ENCODE measurements at places on chromosomes 6 and 20.

- DNase-seq, result peak; percentile 55
Observed at GRCh38 chr6:116572162-116572561, 858 bp downstream of the RWDD1 start.

- peak; percentile 90 for DNase-seq
Observed at GRCh38 chr6:142702501-142703460, 242.2 kb downstream of the HIVEP2 start.

GRCh38 chr6:88008411-88008810 lies 39.2 kb upstream of the SPACA1 start:
- no peak for DNase-seq

DNA sequence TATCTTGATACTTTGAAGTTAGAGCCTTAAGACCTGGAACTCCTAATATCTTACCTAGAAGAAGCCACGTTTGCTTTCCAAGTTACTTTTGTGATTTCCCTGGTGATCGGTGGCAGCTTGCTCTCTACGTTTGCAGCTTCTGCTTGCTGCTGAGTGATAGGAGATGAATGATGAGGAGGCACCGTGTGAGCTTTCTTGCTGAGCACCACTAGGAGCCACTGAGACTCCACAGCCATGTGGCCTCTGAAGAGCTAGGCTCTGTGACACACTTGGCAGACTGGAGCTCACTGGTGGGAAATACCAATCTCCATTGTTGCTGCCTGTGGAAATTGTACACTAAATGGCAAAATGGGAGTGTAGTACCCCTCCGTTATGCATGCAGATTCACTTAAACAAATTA lies 161.8 kb downstream of the IBTK start:
- DNase-seq, result no peak

DNA sequence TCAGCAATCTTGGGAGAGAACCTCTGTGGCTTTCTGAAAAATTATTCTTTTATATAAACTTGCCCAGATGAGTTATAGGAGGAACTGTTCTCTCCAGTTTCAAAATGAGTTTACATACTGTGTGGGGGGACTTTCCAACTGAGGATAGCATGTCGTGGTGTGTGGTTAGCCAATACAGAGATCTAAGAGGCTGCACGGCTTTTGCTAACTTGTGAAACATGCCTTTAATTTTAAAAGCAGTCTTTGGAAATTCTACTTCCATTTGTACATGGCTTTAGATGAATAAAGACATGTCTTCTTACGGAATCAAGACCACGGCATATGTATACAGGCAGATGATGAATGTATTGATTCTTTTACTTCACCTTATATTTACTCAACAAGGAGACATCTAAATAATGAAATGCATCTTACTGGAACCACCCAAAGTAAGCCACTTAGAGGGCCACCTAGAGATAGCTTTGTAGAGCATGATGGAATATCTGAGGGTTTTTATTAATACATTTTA lies 39.8 kb downstream of the HIVEP1 start:
- peak; percentile 98 for DNase-seq

DNA sequence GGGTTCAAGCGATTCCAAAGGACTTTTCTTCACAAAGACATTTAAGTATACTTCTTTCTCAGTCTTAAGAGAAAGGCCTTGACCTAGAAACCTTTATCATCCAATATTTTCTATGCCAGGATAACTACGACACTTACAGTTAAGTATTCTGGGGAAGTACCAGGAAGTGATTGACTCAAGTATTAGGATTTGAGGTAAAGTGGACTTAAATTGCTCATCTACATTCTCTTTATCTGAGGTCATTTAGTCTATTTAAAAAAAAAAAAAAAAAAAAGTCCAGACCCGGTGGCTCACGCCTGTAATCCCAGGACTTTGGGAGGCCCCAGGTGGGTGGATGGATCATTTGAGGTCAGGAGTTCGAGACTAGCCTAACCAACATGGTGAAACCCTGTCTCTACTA lies 114.7 kb downstream of the ZFAND3 start:
- DNase-seq, result no peak

GRCh38 chr20:11989018-11989771 lies 71.5 kb downstream of the BTBD3 start:
- DNase-seq, result no peak

DNA sequence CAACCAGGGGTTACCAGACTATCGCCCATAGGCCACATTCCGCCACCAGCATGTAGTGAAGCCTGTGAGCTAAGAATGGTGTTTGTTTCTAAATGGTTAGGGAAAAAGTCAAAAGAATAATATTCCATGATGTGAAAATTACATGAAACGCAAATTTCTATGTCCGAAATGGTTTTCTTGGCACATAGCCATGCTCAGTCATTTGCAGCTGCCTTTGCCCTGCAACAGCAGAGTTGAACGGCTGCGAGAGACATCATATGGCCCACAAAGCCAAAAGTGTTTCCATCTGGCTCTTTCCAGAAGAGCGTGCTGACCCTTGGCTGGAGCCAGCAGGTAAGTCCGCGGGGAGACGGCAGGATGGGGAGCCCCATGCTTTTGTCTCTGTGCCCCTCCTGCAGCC lies 60.7 kb downstream of the FAM120B start:
- DNase-seq, result no peak

GRCh38 chr6:112100561-112100960 lies 13.2 kb downstream of the FAM229B start:
- DNase-seq, result no peak

GRCh38 chr6:41966961-41967311 lies 25.3 kb upstream of the CCND3 start:
- DNase-seq, result no peak

GRCh38 chr6:111183702-111184517 lies 96.6 kb downstream of the SLC16A10 start:
- no peak for DNase-seq

DNA sequence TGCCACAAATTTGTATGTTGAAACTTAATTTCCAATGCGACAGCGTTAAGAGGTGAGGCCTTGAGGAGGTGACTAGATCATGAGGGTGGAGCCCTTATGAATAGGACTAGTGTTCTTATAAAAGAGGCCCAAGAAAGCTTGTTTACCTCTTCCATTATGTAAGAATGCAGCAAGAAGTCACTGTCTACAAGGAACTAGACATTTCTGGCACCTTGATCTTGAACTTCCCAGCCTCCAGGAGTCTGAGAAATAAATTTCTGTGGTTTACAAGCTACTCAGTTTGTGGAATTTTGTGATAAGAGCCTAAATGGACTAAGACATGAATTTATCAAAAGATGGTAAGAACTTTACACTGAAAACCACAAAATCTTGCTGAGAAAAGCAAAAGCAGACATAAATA lies 173.6 kb upstream of the SGK1 start:
- DNase-seq, result no peak

- DNase-seq, result no peak
Observed at GRCh38 chr6:154890874-154891273, 104.2 kb upstream of the TIAM2 start.

GRCh38 chr6:113127786-113128419 lies 729.2 kb upstream of the MARCKS start:
- no peak for DNase-seq

DNA sequence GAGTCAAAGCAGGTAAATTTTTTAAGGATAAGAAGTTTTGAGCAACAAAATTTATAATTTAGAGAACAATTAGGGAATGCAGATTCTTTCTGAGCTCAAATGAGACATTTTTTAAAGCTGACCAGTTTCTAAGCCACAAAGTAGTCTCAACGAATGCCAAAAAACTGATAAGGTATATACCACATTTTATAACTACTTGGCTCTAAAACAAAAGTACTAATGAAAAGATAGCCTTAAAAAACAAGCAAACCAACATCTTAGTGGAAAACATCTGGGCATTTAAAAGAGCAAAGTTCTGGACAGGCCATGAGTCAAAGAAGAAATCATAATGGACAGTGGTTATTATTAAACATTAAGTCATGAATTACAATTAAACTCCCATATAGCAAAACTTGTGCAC lies 23.2 kb upstream of the RNF146 start:
- no peak for DNase-seq

DNA sequence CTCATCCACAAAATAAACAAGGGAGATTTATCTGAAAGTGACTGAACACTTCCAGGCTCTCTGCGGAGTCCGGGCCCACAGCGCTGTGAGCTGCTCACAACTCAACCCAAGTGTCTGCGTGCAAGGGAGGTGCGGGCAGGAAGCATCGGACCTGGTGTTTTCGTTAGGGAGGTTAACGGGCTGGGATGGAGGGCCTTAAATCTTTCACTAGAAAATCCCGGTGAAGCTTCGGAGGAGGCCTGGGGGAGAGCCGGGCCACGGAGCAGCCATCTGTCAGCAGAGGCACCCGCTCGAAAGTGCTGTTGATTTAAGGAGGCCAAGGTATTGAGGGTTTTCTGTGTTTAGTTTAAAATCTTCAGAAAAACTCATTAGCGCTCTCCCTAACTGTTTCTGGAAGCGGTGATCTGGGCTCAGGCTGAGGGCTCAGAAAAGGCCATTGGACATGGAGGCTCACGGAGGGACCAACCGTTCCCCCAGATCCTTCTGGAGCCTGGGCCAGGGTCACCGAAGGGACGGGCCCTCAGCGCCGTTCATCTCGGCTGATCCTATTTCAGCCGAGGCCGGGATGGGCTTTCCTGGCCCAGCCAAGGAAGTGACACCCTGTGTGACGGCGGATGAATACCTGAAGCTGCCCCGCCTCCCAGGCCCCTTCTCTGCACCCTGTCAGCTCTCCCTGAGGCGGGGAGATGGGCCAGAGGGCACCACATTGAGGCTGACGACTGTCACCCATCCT lies 20.7 kb downstream of the GATA5 start:
- DNase-seq, result no peak

DNA sequence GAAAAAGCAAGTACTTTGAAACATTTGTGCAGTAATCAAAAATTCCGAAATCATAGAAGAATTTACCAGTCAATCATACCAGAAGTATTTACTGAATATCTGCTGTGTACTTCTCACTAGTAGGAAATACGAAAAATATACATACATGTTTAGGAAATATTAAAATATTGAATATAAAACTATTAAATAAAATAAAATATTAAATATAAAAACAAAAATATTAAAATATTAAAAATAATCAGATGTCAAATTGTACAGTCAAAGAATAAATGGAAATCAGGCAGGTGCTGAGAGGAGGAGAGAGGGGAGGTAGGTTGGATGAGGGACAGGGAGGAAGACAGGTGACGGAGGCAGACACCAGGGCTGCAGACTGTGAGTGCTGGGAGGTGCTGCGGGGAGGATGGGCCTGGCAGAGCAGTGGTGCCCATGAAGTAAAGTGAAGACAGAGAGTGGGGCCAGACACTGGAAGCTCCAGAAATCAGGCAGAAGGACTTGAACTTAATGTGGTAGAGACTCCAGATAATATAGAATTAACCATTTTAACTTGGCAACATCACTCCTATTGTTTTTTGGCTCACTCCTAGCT lies 55.9 kb downstream of the PRKN start:
- DNase-seq, result no peak

DNA sequence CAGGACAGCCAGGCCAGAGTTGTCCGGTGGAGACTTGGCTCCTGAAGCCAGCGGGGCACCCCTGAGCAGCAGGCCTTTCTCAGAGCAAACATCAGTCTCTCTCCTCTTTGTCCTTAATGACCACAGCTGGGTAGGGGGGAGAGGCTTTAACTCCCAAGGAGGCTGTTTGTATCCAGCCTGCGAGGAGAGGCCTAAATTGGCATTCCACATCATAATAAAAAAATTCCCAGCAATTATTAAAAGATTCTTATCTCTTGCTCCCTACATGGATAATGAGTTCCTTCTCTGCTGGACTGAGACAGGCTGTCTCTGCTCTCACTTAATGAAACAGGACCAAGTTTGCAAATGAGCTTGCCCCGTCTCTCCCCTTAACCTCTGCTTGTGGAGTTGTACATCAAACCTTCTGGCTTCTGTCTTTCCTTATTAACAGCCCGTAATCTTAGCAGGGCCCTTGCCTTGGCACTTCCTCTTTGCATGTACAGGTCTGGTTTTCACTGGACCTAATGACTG lies 838.2 kb downstream of the MAFB start:
- no peak for DNase-seq

DNA sequence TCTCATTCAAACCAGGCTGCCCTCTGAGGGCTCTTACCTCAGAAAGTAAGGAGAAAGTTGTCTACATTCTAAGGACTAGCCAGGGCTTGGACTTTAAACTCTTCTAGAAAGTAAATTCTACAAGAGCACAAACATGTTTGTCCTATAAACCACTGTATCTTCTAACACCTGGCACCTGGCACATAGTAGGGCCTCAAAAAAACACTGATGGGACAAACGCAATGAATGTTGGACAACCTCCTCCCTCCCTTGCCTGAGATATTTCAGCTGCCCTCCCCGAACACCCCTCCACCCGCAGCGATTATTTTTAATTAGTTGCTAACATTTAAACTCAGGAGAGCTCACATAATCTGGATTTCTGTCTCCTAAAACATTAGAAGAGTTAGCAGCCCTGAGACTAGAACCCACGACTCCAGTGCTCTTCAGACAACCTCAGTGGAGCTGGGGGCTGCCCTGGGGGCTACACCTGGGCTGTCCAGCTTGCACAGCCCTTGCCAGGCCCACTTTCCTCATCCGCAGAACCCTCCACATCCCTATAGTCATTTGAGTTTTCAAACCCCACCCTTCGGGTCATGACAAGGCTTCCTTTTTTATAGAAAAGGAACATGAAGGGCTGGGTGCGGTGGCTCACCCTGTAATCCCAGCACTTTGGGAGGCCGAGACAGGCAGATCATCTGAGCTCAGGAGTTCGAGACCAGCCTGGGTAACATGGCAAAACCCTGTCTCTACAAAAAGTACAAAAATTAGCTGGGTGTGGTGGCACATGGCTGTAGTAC lies 4.9 kb downstream of the HCK start:
- DNase-seq, result peak; percentile 78
